Stimulated activated CD8-positive, alpha-beta memory T cell treated with anti-CD3 and anti-CD28 coated beads, Interleukin-7, amount 100 ng/mL, for 1 hour (primary cell): ENCODE measurements at places on chromosomes 2 and 18.

DNA sequence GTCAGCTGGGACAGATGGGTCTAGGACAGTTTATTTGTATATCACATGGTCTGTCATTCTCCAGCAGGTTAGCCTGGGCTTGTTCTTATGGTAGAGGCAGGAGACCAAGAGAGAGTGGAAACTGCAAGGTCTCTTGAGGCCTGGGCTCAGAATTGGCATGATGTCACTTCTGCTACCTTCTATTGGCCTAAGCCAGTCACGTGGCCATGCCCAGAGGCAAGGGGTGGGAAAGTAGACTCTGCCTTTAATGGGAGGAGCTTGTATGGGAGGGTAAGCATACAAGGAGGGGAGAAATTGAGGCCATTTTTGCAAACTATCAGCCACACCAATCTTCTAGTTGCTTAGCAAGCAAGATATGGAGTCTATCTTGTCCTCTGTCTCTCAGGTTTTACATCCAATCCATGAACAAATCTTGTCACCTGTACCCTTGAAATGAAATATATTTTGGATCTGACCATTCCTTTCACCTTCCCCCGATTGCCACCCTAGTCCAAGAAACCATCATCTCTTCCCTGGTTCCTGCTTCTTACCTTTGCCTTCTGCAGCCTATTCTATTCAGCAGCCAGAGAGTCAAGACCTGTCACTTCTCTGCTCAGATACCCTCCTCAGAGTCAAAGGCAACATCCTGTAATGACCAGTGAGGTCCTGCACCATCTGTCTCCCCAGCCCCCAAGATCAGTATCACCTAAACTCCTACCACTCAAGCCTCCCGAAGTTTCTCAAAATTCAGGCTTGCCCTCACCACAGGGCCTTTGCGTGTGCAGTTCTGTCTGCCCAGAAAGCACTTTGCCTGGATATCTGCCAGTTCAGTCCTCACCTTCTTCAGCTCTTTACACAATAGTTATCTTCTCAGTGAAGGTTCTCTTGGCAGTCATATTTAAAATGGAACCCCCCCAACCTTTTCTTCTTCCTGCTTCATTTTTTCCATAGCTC lies 240.0 kb downstream of the LOXHD1 start:
- no peak for DNase-seq

GRCh38 chr2:26769089-26769761 lies 5.1 kb downstream of the SLC35F6 start:
- no peak for DNase-seq

GRCh38 chr2:84152462-84152861 lies 306.6 kb downstream of the SUCLG1 start:
- no peak for DNase-seq

DNA sequence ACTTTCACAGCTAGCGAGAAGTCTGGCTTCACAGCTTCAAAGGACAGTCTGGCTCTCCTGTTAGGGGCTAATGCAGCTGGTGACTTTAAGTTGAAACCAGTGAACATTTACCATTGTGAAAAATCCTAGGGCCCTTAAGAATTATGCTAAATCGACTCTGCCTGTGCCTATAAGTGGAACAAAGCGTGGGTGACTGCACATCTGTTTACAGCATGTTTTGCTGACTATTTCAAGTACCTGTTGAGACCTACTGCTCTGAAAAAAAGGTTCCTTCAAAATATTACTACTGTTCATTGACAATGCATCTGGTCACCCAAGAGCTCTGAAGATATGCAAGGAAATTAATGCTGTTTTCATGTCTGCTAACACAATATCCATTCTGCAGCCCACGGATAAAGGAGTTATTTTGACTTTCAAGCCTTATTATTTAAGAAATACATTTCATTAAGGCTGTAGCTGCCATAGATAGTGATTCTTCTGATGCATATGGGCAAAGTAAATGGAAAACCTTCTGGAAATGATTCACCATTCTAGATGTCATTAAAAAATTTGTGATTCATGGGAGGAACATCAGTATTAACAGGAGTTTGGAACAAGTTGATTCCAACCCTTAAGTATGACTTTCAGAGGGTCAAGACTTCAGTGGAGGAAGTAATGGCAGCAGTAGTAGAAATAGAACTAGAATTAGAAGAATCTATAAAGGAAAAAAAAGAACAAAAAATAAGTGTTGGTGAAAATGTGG lies 48.9 kb downstream of the POLR1A start:
- DNase-seq, result no peak

DNA sequence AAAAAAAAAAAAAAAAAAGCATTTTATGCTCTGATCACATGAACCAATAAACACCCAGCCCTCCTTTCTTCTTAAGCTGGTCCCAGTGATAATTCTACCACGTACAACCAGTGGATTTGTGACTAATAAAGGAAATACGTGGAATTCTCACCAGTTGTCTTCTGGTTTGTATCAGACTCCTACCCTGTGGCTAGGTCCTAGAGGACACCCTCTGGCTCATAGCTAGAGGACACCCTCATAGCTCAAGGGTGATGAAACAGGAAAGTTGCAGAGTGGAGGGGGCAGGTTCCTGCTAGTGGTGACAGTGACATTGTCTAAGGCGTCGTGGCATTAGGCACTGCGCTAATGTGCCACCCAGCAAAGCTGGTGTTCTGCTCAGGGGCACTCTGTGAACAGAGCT lies 167.8 kb downstream of the BCL11A start:
- DNase-seq, result no peak

- DNase-seq, result no peak
These were observed 117.4 kb upstream of the ITGB6 start for GRCh38 chr2:160317181-160318099.

DNA sequence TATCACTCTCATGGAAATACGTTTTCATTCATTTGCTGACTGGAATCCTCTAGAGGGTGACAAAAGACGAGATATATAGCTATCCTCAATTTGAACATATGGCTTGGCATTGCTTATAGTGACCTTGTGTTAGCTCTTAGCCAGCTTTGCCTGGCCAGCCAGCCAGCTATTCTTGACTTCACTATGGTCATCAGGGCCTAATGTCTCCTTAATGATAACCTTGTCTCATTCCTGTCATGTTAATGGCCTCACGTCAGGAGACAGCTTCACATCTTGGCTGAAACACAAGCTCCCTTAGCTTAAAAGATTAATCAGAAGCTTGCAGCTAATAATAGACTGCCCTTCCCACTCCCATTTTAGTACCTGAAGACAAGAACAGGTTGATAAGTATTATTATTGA lies 1517.5 kb upstream of the PIK3C3 start:
- DNase-seq, result no peak

DNA sequence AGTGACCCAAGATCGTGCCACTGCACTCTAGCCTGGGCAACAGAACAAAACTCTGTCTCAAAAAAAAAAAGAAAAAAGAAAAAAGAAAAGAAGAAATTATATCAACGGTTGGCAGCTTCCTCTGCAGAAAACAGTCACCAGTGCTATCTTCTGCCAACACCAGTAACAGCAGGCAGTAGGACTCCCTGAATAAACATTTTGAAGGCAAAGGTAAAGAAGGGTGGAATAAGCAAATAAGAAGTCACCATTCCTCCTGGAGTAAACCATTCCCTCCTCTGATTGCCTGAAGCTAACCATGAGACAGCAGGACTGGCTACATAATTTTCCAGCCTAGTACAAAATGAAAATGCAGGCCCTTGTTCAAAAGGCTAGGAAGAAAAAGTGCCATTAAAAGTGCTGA lies 9.0 kb upstream of the RNF103 start:
- DNase-seq, result no peak

DNA sequence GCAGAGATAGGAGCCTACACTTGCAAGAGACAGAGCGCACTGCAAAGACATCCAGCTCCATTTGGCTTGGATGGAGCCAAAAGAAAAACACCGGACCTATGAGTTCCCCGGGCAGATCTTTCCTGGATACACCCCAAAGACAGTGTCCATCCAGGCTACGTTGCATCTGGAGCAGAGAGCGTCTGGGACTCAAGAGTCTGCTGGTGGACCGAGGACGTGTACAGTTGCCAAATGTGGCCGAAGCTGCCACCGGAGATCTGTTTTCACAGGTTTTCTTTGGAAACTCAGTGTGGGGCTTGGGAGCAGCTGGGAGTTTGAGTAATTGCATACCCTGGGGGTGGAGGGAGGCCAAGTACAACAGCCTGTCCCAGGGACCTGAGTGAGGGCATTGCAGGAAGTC lies 192.3 kb upstream of the OSR1 start:
- DNase-seq, result no peak

DNA sequence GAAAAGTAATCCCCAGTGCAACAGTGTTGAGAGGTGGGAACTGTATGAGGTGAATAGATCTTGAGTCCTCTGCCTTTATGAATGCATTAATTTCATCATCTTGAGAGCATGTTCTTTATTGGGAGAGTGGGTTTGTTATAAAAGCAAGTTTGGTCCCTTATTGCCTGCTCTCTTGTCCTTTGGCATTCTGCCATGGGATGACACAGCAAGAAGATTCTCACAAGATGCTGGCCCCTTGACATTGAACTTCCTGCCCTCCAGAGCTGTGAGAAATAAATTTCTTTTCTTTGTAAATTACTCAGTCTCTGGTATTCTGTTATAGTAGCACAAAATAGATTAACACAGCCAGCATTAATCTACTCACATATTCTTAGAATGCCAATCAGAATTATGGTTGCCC lies 108.6 kb downstream of the EHBP1 start:
- DNase-seq, result no peak

GRCh38 chr2:224646242-224646846 lies 61.2 kb upstream of the CUL3 start:
- DNase-seq, result no peak

DNA sequence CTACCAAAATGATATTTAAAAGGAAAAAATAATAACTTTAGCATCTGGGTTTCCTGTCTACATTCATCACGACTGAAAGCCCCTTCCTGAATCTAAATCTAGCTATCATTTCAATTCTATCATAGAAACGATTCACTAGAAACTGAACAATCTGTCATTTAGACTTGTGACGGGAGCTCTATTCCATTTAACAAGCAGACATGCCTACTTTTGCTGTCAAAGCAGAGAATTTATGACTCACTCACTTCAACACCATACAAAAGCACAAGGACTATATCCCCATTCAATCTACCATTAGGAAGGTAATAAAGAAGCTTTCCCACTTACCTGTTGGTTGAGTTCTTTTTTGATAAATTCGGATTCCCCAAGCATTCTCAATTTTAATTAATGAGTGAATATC lies 1072.3 kb downstream of the LRP1B start:
- DNase-seq, result no peak

DNA sequence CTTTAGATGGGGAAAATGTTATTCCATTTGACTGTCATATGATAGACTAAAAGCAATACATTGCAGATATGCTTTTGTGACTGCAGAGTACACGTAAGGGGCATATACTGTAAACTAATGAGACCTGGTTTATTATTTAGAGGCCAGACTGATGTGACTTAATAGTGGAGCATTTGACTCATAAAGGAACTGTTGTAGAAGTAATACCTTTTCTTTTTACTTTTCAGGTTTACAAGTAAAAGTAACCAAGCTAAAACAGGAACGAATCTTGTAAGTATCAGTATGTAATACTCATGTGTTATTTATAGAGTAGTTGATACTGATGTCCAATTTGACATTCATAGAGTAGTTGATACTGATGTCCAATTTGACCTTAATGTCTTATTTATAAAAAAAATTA lies 13.1 kb downstream of the RBBP8 start:
- DNase-seq, result no peak

GRCh38 chr18:26710470-26711096 lies 154.9 kb downstream of the AQP4 start:
- no peak for DNase-seq

GRCh38 chr2:111900859-111901258 lies 2.5 kb downstream of the MERTK start:
- no peak for DNase-seq

GRCh38 chr18:21805771-21806366 lies 65.3 kb downstream of the MIB1 start:
- DNase-seq, result no peak

- no peak for DNase-seq
These were observed 547.1 kb upstream of the GCFC2 start for GRCh38 chr2:76257802-76258201.

DNA sequence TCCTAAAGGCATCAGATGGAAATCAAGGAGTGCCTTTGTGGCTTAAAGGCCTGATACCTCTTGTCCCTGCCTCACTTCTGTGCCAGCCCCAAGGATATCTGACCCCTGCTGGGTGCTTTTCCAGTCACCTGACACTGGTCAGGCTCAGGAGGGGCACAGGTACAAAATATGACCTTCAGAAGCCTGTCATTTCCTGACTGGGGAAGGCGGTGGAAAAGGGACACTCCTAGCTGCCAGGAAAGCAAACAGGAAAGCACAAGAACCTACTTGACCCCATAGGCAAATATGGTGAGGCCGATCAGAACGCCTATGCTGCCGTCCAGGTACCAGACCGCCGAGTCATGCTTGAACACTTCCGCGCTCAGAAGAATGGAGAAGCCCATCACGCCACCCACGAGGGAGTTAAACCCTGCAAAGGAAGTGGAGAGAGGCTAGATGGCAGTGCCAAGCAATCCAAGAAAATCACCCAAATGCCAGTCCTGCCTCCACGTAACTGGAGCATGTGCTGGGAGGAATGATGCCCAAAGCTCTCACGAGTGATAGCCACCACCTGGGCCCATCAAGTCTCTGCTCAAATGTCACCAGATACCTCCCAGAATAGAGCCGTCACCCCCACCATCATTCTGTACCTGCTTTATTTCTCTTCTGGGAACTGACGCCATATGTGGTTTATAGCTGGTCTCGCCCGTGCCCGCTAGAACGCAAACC lies 204.0 kb downstream of the MGAT5 start:
- DNase-seq, result no peak

DNA sequence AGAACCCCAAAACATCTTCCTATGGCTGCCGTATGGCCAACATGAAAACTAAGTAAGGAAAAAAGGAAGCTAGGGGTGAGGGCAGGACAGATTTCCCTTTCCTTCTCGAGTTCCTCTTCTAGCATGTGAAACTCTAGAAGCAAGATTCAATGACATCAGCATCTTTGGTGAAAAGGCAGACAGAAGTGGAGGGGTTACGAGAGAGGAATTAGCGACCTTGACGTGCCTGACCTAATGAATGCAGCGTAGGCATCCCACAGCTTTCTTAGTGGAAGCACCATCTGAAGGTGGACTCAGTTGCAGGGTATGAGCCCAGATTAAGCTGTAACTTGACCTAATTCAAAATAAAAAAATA lies 47.9 kb upstream of the PELI1 start:
- DNase-seq, result no peak

DNA sequence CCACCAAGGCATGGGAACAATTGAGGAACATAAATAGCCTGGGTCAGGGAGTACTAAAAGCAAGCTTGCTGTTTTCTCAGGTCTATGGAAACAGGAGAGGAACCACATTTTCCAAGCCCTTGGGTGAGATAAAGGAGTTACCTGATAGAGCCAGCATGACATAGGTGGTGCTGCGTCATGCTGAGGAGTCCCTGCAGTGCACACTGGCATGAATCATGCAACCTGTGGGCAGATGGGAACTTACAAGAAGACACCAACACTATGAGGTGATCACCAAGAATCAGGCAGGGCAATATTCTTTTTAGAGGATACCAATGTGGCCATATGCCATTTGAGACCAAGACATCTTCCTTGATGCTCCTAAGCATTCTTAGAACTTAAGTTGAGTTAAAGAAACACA lies 531.8 kb downstream of the ZEB2 start:
- no peak for DNase-seq

GRCh38 chr2:200620606-200621390 lies 35.0 kb downstream of the AOX1 start:
- DNase-seq, result no peak

GRCh38 chr2:42792583-42793333 lies at the start of gene HAAO:
Gene HAAO, minus strand, starts transcription at chr2:42792583. Its CDS starts 47 bp downstream, at chr2:42792536.
- DNase-seq, result no peak

GRCh38 chr2:238521870-238522269 lies 95.1 kb downstream of the ASB1 start:
- DNase-seq, result no peak

GRCh38 chr2:182616471-182617393 lies 99.3 kb upstream of the DNAJC10 start:
- DNase-seq, result no peak
